ENCODE measurements at places on chromosomes 7 and 10.

GRCh38 chr7:27161721-27162560, 3.4 kb downstream of the HOXA9 start:
- DNase-seq, result no peak

GRCh38 chr7:127758105-127758504, 106.1 kb downstream of the SND1 start:
- no peak for DNase-seq

GRCh38 chr7:3980300-3980643, 679.2 kb downstream of the SDK1 start:
- DNase-seq, result no peak

GRCh38 chr7:87212498-87212897, 7.0 kb downstream of the TMEM243 start:
- DNase-seq, result no peak

DNA sequence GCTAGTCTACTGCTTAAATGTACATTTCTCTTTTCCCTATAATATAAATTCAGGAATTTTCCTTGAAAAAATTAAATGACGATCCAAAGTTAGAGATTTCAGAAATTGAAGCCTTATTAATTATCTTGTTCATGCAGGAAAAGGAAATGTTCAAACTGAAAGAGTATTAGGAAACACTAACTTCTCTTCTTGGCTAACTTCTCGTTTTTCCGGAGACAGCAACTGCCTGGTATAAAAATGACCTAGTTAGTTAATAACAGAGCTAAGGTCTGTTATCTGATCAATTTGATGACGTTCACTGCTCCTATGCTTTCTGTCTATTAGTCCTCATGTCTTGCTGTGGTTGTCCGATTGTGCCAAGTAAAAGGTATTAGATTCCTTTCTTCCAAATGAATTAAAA, 212.5 kb downstream of the DGKB start:
- no peak for DNase-seq

- no peak for DNase-seq
Measured at GRCh38 chr10:69089638-69090599, 2.0 kb downstream of the SRGN start.

DNA sequence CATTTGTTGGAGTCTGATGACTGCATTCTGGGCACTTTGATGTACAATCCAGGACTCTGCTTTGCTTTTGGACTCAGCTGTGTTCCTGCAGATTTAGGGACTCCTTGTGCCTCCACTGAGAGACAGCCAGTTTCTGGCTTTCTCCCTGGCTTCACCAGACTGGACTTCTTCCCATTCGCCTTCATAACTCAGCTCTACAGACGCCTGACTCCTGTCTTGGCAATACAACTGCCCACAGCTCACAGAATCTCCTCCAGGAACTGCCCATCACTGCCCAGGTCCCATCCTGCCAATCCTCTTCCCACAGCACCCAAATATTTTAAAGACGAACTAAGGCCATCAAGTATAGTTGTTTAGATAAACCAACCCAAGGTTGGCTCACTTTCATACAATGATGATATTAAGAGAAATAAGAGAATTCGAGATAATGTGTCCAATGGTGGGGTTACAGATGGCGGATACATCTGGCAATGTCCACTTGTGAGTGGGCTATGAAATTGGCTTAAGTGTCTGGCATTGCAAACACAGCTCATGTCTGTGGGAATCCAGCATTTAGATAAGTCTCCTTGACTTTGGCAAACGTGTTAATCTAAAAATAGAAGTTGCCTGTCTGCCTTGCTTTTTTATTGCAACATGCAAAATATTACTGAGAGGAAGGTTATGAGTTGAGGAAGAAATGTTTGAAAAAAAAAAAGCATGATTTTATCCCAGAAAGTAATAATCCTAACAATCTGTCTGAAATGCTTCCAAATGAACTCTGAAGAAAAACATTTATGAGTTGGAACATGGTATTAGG, 95.1 kb downstream of the ITGA8 start:
- DNase-seq, result peak; percentile 37

- no peak for DNase-seq
Measured at GRCh38 chr10:32959006-32959920, 1.2 kb upstream of the ITGB1 start.

DNA sequence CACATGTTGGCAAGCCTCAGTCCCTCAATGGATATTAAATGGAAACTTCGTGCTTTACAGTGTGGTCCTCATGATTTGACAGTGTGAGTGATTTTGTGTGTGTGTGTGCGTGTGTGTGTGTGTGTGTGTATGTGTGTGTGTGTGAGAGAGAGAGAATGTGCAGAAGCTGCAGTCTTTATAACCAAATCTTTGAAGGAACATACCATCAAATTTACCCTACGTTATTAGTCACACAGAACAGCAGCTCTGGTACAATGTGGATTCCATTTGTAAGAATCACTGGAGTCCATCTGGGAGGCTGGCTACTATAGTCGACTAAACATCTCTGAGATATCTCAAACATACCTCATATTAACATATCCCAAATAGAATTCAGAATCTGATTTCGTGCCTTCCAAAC, 928.0 kb upstream of the POT1 start:
- DNase-seq, result no peak

GRCh38 chr7:39446546-39446945, 119.7 kb upstream of the YAE1 start:
- DNase-seq, result no peak

GRCh38 chr7:135650831-135651573, 11.3 kb upstream of the STMP1 start:
- peak; percentile 59 for DNase-seq

GRCh38 chr7:26422761-26423160, 131.1 kb downstream of the SNX10 start:
- DNase-seq, result no peak

- DNase-seq, result no peak
Measured at GRCh38 chr7:28107960-28108359, 72.6 kb downstream of the JAZF1 start.

- no peak for DNase-seq
Measured at GRCh38 chr7:150502519-150502918, 12.2 kb upstream of the GIMAP7 start.

DNA sequence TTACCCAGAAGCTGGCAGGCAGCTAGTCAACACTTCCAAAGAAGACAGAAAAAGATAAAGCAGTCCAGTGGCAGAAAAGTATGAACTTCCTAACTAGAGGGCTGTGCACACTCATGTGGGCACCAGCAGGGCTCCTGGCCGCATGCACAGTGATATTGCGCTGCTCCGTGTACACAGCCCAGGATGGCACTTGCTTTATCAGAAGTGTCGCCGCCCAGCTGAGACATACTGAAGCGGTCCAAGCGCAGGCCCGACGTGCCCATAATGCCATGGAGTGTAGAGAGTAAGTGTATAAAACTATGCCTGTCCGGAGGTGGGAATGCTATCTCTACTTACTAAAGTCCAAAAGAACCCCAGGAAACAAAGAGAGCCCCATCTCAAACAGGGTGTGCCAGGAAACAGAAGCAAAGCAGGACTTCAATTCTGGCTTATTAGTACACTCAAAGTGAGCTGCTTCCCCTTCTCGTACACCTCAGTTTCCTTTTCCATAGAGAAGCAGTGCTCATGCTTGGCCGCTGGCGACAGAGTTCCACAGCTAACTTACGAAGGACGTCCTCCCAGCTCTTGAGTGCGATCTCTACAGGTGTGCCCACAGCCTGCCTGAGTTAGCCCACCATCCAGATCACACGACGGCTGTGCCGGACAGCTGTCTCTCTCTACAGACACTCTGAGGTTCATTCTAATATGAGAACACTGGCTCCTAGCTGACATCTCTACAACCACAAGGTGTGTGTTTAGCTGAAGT, 234.3 kb downstream of the COBL start:
- no peak for DNase-seq

DNA sequence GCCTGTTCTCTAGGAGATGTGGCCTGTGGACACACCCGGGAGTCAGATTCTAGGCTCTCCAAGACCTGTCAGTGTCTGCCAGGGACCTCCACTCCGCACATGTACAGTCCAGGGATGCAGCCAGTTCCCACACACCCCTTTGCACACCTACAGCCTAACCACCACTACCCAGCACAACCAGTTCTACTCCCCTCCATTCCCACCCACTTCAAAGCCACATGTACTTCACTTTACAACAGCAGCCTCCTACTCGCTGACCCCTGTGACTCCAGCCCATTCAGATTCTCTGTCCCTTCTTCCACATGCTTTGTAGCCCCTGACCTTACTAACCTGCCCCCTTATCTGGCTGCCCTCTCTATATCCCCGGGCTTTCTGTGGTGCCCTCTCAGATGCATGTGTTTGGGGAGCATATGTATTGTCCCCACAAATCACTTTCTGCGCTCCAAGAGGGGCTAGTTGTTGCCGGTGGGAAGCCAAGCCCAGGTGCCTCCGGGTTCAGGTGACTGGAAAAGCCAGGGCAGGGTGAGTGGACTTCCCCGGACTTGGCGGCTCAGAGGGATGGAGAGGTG, 7.2 kb downstream of the LBX1 start:
- no peak for DNase-seq

GRCh38 chr10:52308251-52309031, 5.6 kb upstream of the DKK1 start:
- DNase-seq, result peak; percentile 75

DNA sequence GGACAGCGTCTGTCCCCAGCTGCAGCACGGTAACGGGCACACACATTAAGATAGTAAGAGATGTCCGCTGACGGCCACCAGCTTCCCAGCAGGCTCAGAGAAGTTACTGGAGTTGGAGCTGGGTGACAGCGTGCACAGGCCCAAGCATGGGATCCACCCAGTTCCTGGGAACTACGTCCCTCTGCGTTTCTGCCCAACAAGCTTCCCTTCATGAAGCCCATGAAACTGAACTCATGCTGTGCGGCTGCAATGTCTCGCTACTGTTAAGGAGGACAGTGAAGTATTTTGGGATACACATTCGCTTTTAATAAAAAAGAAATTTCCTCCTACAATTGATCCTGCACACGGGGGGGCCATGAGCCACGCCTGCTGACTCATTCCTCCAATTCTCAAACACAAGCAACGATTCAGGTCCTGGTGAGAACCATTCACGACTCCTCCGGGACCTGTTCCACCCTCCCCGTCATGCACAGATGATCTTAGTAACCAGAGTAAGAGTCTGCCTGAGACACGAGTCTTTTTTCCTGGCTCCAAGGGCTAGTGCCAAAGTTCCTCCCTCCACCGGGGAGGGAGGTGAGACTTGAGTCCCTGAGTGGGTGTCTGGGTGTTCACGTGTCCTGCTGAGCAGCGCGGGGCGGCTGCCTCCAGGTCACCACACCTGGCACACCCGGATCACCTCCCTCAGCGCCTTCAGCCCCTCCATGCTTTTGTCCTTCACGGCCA, 2.6 kb downstream of the PSMG3 start:
- DNase-seq, result no peak

GRCh38 chr10:129703287-129704137, 236.5 kb downstream of the MGMT start:
- no peak for DNase-seq

GRCh38 chr10:35639728-35640401, 2.2 kb downstream of the FZD8 start:
- no peak for DNase-seq

DNA sequence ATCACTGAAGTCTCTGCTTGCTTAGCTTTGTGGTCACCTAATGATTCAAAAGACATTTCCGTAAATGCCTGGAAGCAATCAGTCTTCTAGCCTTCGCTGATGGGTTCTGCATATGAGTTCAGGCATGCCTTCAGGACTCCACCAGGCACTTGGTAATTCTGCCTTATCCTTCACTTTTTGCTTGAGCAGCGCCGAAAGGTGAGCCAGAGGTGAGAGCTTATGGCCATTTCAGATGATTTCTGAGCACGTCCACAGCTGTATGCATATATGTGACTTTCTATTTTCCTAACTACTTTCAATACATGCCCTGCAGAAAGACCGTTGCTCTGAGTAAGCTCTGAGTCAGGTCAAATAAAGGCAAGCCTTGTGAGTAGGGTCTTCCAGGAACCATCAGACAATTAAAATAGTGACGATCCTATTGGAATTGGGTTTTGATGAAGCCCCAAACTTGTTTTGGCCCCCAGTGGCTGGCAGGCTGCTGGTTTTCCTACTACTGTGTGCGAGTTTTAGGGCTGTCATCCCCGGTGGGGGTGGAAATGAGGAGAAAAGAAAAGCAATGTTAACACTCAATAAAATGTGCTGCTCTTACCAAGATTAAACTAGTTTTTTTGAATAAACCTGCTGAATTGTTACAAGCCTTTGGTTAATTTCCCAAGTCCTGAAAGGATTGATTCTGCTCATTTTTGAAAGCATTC, 154.4 kb upstream of the AKR1E2 start:
- DNase-seq, result no peak

GRCh38 chr10:16717622-16718395, 99.4 kb downstream of the RSU1 start:
- peak; percentile 52 for DNase-seq

GRCh38 chr7:50644114-50644513, 78.9 kb upstream of the DDC start:
- DNase-seq, result no peak

GRCh38 chr10:27190508-27190907, 35.4 kb downstream of the MASTL start:
- DNase-seq, result no peak

DNA sequence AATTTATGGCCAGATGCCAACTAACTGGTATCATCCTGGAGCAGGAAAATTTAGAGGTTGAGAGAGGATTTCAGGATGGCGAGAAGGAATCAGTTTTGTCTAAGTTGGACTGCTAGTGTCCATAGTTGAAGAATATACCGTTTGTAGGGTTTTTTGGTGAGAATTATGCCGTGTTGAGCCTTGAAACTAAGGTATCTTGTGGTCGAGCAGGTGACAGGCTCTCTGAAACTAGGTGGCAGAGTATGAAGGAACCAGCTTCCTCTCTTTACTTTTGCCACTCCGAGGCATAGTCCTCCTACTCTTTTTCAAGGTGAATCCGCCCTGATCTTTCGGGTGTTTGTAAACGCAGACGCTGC, 9.7 kb downstream of the MDFIC start:
- no peak for DNase-seq

DNA sequence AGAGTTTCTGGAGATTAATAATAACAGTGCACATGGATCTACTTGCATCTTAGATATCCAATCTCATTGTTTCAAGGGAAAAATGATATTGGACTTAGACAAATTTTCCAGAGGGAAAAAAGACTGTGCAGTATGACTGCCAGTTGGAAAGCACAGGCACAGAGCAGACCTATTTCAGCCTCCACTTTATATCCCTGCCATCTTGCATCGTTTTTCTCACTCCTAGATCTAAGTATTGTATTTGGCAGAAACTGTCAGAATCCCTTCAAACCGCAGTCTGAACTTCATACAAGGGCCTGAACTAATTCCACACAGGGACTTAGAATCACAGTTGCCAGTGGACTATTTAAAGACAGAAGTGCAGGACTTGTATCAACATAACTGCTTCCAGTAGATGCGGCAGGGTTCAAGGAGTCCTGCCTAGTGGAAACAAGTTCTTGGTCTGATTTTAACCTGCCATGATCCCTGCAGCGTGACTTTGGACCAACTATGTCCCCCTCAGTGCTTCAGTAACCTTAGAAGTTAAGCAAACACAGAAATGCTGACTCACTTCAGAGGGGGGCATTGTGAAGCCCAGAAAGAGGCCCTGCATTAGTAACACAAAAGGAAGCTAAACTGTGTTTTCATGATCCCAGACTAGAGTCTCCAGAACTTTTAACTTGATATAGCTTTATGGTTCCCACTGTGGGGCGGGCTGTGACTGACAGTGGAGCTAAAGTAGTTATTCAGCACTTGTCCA, 95.7 kb upstream of the PALS2 start:
- DNase-seq, result peak; percentile 14
